Putamen (tissue), 1 donor: ENCODE measurements at places on chromosomes 3 and 15.
A peak's percentile ranks its signal among the peaks of the same experiment; 100 is the strongest.

DNA sequence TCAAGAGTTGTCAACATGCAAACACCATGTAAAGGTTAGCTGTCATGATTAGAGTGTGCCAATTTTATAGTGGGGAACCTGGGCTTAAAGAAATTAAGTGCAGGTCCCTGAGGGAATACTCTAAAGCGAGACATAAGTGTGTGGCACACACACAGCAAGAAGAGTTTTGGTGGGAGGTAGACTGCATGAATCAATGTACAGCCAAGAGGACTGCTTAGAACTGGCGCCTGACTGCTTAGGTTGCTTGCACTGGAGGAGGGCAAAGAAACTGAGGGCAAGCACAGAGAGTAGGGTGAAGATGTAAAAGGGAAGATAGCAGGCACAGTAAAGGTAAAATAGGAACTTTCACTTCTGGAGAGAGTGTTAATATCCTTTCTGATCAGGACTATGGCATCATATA is 184.9 kb downstream of the SOX2 start:
- DNase-seq, result no peak

- DNase-seq, result peak; percentile 15
These were observed 115.2 kb downstream of the USP13 start for GRCh38 chr3:179768080-179768479.

DNA sequence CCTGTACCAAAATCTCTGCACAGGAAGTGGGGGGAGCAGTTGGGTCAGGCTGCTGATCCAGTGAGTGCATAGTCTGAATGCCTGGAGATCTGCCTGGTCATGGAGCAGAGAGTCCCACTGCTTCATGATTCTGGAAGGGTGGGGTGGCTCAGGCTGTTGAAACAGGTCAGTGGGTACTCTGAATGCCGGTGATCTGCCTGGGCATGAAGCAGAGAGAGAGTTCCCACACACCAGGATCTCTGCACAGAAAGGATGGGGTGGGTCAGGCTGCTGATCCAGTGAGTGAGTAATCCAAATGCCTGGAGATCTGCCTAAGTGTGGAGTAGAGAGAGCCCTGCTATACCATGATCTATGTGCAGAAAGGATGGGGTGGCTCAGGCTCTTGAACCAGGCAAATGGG is 16.1 kb upstream of the GCSAM start:
- DNase-seq, result no peak

GRCh38 chr15:99536422-99537040 is 29.3 kb upstream of the MEF2A start:
- DNase-seq, result peak; percentile 70

GRCh38 chr15:91967935-91968606 is 114.6 kb downstream of the SLCO3A1 start:
- no peak for DNase-seq

- DNase-seq, result no peak
These were observed 296.8 kb downstream of the ARRDC4 start for GRCh38 chr15:98257290-98257689.

DNA sequence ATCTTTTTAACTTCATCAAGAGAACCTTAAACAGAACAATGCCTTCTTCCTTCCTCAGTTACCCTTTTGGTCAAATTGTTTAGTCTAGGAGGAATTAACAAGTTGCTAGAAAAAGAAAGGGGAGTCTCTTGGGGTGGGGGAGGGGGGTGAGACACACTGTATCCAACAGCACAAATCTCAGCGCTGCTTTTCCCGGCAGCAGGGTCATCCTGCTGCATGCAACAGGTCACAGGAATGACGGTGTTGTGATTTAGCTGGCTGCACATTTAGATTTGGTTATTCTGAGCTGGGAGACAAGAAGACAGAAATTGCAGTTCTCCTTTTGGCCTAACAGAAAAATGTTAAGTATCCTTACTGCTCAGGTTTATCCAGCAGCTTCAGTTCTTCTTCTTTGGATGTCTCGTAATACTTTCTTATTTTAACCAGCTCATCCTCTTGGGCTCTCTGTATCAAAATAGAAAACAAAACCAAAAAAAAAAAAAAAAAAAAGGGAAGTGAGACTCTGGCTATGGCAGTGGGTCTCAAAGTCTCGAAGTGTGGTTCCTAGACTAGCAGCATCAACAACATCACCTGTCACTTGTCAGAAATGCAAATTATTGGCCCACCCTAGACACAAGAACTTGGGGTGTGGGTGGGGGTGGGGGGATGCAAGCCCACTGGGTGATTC is 190.5 kb downstream of the GREM1 start:
- peak; percentile 4 for DNase-seq

DNA sequence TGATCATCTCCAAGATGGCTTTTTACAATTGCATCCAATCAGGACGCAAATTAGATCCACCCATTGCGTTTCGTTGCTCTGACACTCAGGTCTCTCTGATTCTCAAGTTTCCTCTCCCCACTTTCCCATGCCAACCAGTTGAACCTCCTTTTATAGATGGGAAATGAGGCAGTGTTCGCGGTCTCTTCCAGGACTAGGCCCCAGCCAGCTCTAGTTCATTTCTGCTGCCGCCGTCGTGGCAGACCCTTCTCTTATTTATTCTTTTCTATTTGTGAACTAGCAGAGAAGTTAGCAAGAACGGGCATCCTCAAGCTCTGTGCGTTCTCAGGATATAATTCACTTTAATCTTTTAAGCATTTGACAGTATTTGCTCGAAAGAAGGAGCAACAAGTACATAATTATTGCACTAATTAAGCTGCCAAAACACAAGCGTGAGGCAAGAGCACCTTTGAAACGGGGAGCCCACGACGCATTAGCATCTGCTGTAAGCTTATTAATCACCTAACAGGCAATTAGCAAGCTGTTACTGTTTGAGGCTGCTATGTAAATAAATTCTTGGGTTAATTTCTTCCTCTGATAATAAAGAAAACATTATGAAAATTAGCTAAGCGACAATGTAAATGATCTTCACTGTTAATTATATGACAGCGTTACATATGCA is 246.4 kb upstream of the TLE3 start:
- DNase-seq, result no peak

DNA sequence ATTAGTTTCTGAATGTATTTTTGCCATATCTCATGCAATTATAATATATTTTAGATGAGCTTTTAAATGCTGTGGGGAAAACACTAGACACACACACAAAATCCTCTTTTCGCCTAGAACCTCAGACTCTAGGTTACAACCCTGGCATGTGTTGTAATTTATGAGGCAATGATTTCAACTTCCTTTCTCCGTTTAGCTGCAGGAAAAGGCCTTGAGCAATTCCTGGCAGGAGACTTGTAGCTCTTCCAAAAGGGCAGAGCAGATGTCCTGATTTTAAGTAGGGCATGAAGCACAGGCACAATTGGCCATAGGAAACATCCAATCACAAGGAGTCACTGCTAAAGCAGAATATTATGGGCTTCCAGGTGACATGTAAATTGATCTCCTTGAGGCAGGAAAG is 82.0 kb downstream of the GPR156 start:
- DNase-seq, result peak; percentile 20

GRCh38 chr15:70096215-70097062 is 1.3 kb downstream of the TLE3 start:
- DNase-seq, result no peak

- no peak for DNase-seq
These were observed 7.5 kb upstream of the PCSK6 start for GRCh38 chr15:101497017-101497416.

DNA sequence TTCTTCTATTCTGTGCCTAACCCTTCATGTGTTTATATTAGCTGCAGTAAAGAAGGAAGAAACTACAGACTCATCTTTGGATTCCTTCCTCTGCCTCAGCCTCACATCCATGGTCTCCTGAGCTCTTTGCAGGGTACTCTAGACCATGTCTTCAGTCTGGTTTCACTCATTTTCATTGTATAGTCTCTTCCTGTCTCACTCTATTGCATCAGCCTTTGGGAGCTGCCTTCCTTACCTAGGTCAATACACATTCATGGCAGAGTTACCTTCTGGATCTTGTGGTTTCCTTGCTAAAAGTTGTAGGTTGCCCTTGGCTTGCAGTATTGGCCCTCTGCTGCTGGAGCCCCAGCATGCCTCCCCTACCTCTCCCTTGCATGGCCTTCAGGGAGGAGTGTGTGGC is 31.5 kb upstream of the SCAANT1 start:
- no peak for DNase-seq

GRCh38 chr3:143998266-143998665 is 26.6 kb downstream of the DIPK2A start:
- peak; percentile 16 for DNase-seq

DNA sequence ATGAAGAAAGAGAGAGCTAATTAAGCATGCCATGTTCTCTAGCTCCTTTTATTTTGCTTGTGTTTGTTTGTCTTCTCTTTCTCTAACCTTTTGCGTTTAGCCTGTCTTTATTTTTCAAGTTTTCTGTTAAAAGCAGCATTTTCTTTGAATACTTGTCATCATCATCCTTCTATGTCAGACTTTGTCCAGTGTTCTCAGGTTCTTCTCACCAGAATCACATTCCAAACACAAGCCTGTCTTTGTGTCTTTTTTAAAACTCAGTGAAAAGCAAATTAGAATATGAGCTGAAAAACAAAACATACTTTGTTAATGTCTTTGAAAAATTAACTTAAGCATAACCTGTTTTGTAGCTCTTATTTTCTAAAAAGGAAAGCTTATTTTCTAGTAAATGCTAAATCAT is 62.4 kb downstream of the LEKR1 start:
- no peak for DNase-seq

GRCh38 chr3:71497367-71497897 is 86.1 kb downstream of the FOXP1 start:
- DNase-seq, result no peak

- no peak for DNase-seq
These were observed 17.3 kb downstream of the CACNA2D3 start for GRCh38 chr3:54139630-54140029.

DNA sequence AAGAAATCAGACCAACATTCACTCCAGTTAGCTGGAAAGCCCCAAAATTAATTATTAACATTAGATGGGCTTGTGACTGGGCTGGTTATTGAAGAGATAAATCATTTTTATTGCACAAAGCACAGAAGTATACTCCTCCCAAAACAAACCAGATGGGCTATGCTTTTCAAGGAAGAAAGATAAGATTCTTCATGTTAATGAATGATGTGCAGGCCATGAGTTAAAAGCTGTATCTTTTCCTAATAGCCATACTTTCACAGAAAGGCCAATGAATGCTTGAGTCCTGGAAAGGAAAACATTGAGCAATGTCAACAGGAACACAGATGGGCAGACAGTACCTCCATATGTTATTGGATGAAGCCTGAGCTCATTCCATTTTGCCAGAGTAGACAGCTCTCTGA is 55.4 kb downstream of the OCA2 start:
- no peak for DNase-seq

DNA sequence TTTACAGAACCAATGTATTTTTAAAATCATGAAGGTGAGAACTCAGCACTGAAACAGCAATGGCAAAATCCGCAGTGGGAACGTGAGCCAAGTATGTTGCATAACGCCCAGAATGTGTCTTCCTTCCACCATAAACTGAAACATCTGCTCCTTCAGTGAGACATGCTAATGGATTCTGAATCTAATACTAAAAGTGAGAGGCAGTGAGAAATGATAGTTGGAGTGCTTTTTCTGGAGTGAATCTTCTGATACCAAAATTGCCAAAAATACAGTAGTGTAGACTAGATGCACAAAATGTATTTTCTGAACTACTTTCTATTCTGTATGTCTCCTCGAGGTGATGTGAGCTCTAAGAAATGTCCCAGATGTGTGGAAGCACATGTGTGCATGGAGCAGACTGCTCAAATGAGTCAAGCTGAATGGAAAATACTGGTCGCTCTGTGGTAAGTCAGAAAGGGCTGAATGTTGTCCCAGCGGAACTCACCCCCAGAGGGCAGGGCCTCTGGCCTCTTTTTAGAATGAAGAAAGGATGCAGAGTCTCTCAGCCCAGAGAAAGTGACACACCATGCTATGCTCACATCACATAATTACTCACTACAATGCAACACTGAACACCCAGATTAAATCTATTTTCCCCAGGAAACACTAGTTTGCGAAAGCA is 73.0 kb downstream of the ATP10A start:
- DNase-seq, result no peak

DNA sequence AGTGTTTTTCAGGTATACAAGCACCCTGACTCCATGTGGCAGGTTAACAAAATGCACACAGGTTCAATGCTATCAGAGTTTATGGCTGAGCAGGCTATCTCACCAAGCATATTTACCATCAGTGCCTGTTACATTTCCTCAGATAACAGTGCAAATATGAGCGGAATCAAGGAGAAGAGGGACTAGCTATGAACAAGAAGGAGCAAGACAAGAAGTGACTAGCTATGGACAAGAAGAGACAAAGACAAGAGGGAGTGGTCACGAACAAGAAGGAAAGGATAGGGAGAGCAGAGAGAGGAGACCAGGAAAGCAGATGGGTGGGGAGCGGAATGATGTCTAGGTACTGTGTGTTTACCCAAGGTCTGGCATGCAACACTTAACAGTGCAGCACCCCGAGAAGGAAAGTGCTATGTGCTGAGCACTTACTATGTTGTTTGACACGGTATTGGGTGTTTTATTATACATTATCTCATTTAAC is 8.6 kb downstream of the ILDR1 start:
- no peak for DNase-seq

GRCh38 chr3:156181509-156181908 is 61.1 kb downstream of the KCNAB1 start:
- DNase-seq, result peak; percentile 10

DNA sequence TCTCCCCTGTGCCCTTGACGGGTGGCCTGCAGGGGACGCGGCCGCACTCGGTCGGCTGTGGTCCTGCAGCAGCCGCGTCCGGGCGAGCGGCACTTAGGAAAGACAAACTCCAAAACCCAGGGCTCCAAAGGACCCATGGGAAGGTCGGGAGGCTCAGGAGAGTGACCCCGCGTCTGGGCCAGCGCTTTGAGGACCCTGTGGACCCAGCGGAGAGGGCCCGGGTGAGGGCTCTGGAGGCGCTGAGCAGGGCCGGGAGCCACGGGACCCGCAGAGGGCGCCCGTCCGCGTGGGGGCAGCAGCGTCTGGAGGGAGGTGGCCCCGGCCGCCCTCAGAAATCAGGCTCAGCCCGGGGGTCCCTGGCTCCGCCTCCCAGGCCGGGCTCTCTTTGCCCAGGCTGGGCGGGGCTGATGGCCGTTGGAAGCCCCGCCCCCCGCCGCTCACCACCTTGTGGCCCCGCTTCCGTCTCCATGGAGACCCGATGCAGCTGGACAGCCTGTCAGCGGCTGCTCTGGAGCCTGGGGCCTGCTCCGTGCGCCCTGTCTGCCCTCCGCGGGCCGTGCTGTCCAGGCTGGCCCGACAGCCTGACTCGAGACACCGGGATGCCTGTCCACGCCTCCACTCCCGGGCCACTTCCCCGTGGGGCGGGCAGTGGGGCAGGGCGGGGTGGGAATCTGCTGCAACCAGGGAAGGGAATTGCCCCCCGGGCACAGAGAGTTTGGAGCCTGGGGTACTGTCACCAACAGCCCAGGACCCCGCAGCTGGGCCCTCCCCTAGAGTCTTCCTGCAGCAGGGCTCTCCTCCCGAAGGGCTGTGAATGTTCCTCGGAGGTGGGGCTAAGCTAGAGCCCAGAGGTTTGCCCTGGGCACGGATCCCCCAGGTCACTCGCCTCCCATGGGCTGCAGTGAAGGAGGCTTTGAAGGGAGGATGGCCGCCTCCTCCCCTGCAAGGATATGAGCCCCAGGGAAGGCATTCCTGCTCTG is 34.8 kb upstream of the RPL32 start:
- DNase-seq, result no peak
